ENCODE measurements at places on chromosomes 11 and 22. TPM values are rescaled to one million over a fixed set of nuclear protein-coding genes. Genes with fewer than 3 reads are reported as not detected.

The IZUMO1R gene
- not detected for total RNA-seq

The CLDN5 gene
- not detected for total RNA-seq

The OR8G5 gene
- total RNA-seq: not detected

The ENTHD1 gene
- total RNA-seq: not detected

The LMO2 gene
- 6.0 TPM for total RNA-seq

The OR10A2 gene
- not detected for total RNA-seq

The ACTN3 gene
- not detected for total RNA-seq

The MMP1 gene
- 1.9 TPM for total RNA-seq

The MYO7A gene
- 0.40 TPM for total RNA-seq
